Retinal pigment epithelial cell (primary cell): ENCODE measurements at places on chromosomes 7 and 10.

DNA sequence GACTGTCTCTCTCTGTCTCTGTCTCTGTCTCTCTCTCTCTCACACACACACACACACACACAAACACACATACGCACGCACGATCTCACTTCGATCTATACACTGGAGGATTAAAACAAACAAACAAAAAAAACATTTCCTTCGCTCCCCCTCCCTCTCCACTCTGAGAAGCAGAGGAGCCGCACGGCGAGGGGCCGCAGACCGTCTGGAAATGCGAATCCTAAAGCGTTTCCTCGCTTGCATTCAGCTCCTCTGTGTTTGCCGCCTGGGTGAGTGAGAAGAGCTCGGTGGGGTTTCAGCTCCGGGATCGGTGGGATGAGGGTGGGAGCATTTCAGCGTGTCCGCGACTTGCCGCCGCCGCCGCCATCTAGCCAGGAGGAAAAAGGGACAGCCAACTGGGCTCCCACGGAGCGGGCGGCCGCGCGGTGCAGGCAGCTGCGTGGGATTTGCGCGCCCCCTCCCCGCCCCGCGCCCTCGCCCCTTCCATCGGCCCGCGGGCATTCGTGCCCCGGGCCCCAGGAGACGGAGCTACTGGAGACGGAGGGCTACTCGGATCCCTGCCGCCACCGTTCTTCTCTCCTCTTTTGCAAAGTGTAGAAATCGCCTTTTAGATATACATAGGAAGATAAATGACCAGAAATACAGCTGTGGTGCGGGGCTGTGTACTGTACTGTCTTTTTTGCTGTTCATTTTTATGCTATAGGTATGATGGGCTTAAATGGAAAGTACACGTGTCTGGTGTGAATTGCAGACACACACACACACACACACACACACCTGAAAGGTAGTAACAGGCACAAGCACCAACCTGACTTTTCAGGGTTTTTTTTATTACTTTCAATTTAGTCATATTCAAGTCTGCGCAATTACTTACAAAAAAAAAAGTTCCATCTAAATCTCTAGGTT is 581 bp downstream of the PTPRZ1 start:
- DNase-seq, result no peak

GRCh38 chr10:131267814-131268095 is 43.8 kb downstream of the TCERG1L start:
- DNase-seq, result no peak

DNA sequence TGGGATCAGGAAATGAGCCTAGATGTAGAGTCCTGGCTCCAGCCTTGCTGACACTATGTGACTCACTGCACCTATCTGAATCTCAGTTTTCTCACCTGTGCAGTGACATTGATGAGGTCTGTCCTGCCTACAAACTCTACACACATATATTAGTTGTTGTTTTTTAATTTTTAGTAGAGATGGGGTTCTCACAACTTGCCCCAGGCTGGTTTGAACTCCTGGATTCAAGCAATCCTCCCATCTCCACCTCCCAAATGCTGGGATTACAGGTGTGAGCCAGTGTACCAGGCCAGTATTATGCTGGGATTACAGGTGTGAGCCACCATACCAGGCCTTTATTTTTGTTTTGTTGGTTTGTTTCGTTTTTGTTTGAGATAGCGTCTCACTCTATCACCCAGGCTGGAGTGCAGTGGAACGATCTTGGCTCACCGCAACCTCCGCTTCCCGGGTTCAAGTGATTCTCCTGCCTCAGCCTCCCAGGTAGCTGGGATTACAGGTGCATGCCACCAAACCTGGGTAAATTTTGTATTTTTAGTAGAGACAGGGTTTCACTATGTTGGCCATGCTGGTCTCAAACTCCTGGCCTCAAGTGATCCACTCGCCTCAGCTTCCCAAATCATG is 11.8 kb upstream of the DDIT4 start:
- DNase-seq, result no peak

DNA sequence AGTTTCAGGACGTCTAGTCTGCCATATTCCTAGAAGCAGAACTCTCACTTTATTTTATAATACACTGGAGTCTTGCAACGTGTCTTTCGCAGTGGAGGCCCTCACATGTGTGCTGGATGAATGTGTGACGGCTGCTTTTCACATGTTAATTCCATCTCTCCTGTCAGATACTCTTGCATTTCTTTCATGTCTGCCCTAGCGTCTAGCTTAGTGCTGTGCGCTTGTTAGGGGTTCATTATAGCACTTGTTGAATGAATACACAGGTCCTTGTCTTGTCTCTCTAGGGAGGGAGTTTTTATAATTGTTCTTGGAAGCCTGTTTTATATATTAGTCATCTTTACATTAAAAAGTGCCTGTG is 94.4 kb downstream of the MAP3K8 start:
- DNase-seq, result no peak

DNA sequence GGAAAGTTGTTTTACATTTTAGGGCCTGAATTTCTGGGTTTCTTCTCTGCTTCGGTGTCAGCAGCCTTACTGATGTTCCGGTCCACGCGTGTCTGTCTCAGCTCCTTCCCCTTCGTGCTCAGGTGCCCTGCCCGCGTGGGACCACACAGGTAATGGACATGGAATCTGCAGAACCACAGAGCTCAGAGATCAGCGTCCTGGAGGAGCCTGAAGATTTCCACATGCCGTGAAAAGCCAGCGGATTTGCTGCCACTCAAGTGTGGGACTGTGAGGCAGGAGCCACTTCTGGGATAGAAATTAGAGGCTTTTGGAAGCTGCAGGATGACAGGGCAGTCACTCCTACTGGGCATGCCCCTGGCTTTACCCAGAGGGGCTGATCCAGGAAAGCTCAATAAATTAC is 666.1 kb upstream of the FOXK1 start:
- no peak for DNase-seq

- DNase-seq, result no peak
Observed at GRCh38 chr7:140159497-140159896, 17.3 kb downstream of the KDM7A start.

DNA sequence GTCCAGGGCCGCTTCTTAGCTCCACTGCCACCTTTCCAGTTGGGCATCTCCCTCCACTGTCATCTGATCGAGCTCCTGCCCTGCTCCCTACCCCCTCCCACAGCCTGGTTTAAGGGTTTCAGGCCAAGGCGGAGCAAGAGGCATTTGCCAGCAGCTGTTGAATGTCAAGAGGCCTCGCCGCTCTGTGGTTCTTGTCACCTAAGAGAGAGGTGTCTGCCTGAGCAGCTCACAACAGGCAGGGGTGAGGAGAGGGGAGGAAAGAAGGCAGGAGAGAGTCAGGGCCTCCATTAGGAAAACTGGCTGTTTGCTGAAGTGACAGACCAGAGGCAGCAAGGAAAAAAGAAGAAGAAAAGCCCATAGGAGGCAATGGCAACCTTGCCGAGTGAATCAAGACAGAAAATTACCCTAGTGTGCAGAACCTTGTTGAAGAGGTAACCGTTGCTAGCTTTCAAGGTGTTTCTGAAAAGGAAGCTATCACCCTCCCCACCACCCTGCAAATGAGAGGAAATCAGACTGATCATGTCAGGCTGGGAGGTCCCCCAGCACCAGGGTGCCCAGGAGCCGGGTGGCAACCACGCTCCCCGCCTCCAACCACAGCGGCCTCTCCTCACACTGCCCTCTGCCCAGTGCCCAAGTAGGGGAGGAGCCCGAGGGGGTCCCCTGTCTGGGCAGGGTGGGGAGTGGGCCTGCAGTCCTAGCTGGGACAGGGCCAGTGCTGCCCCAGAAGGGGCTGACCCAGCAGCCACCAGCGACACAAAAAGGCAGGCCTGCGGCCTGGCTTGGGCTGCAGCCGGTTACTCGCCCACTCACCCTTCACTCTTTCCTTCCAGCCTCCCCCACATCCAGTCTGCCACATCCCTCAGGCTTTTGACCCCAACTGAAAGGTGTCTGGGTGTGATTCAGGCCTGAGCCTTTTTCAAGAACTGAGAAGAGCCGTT is 7.1 kb downstream of the GATA3 start:
- DNase-seq, result no peak

- no peak for DNase-seq
Observed at GRCh38 chr10:79346388-79347225, 662 bp upstream of the PPIF start.

- DNase-seq, result no peak
Observed at GRCh38 chr7:31651234-31652062, 35.6 kb upstream of the PPP1R17 start.

DNA sequence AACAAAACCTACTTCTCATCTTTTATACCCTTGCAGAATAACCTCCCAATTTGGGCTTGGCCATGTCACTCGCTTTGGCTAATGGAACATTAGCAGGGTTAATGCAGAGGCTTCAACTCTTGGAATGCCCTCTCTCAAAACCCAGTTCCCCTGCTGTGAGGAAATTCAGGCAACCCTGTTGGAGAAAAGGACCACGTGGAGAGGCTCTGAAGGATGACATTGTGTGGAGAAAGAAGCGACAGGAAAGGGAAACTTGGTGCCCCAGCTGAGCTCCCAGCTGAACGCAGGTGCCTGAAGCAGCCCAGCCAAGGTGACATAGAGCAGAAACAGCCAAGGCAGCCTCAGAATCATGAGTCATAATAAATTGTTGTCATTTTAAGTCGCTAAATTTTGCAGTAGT is 214.2 kb upstream of the GHITM start:
- no peak for DNase-seq

DNA sequence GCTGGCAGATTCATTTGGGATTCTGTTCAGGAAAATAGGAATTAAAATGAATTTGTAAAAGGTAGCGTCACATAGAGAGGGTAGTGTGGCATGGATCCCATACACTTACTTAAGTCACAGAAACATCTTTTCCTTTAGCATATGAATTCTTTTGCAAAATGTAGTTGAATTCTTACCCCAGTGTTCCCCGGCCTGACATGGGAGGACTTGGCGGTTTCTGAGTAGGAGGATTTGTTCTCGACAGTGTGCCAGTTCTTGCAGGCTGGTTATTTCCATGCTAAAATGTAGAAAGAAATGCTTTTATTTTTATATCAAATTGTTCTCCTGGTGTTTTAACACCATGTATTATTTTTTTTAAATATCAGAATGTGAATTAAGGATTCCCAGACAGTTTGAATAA is 72.6 kb downstream of the PDSS1 start:
- DNase-seq, result no peak

DNA sequence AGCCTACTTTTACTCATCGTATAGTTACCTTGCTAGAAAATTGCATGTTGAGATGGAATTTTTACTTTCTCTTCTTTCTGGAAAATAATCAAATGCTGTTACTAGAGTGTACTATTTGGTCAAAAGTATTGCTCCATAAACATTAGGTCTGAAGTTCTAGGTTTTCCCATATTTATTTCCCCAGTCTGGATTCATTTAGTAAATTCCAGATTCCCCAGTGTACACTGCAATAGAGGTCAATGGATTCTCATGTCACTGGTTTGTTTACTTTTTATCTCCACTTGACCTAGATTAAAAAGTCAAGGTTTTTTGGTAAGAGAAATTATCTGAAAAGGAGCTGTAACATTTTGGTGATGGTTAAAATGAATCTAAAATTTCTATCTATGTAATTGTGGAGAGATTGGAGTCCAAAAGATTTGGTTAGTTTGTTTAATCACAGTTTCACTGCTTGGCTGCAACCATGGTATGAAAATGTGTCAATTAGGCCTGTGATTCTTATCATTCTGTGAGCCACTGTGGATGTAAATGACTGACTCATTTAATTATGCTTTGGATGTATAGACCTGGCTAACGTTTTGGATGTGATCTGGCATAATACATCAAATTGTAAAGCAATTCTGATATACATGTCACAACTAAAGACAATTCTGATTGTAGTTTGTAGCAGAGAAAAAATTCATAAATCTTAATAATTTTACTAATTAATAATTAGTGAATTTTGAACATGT is 32.7 kb upstream of the STEAP4 start:
- DNase-seq, result no peak

DNA sequence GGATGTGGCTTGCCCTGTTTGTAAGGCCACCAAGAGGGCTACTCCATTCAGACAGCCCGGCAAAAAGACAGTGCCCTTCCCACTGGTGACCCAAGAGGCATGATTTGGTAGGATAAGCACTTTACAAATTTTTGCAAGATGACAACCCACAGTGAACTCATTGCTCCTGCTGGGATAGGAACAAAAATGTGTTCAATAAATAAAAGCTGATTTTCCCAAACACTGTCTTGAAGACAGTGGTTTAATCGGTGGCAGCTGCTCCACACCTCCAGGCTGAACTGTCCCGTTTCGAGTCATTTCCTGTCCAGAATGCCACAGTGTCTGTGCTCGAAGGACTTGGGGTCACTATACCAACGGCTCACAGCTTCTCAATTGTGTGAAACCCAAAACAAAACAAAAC is 45.1 kb upstream of the NPTX2 start:
- DNase-seq, result no peak

- no peak for DNase-seq
Observed at GRCh38 chr7:45563401-45563800, 10.8 kb upstream of the ADCY1 start.

- no peak for DNase-seq
Observed at GRCh38 chr7:128443831-128444600, 11.7 kb upstream of the HILPDA start.

GRCh38 chr10:51471271-51471670 is 228.1 kb downstream of the CSTF2T start:
- no peak for DNase-seq
